Activated naive CD4-positive, alpha-beta T cell treated with anti-CD3 and anti-CD28 coated beads, Interleukin-2, amount 10 ng/mL, durations not matched to agents 5 hours and 36 hours (primary cell): ENCODE measurements at places on chromosomes 16 and 17. TPM values are rescaled to one million over a fixed set of nuclear protein-coding genes. Genes with fewer than 3 reads are reported as not detected.

TMEM92 gene
- not detected for total RNA-seq

BCO1 gene
- not detected for total RNA-seq

PPM1E gene
- not detected for total RNA-seq

C16orf78 gene
- total RNA-seq: not detected

NUPR1 gene
- not detected for total RNA-seq
